NCI-H1092 treated with DMSO at 0.1 percent for 48 hours (cell line): ENCODE measurements at places on chromosomes 1 and 21.

DNA sequence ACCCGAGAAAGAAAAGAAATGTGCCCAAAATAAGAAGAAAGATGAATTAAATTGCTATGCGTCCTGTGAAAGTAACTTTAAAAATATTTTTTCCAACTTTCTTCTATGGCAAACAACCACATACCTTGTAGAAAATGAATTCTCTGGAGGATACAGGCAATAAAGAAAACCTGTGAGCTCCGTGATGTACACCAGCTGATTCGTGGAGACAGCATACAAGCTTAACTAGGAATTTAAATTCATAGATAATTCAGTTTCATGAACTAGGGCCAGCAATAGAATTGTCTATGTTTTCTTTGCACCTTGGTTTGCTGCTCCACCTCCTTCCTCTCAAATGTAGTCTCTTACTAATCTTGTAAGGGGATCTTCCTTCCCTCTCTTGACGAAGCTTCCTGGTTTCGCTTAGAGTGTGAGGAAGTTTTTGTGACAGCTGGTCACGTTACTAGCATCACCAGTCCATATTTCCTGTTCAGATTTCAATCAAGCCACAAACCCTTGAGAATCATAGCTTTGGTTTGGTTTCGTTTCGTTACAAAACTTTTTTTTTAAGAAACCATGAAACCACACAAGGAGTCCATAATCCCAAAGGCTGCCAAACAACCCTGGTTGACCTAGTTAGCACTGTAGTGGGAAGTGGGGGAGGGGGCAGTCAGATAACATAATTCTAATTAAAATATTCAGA, 35.8 kb downstream of the GREM2 start:
- DNase-seq = no peak

- DNase-seq = no peak
These were observed 20.9 kb downstream of the CD55 start for GRCh38 chr1:207342332-207342731.

DNA sequence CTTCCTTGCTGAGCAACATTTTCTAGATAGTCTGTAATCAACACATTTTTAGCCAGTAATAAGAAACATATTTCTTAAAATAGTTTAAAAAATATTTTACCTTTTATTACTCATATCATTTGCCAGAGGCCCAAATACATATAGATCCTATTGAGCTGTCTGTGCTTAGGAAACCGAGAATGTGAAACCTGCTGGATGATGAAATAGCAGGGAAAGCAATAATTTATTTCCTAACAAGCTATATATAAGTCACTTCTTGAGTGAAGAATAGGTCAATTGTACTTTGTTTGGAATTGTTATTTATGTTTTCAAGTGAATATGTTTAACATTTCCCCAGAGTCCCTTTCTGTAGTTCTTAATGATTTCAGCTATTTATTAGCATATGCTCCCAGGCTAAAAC, 339.9 kb upstream of the TMPRSS15 start:
- no peak for DNase-seq

DNA sequence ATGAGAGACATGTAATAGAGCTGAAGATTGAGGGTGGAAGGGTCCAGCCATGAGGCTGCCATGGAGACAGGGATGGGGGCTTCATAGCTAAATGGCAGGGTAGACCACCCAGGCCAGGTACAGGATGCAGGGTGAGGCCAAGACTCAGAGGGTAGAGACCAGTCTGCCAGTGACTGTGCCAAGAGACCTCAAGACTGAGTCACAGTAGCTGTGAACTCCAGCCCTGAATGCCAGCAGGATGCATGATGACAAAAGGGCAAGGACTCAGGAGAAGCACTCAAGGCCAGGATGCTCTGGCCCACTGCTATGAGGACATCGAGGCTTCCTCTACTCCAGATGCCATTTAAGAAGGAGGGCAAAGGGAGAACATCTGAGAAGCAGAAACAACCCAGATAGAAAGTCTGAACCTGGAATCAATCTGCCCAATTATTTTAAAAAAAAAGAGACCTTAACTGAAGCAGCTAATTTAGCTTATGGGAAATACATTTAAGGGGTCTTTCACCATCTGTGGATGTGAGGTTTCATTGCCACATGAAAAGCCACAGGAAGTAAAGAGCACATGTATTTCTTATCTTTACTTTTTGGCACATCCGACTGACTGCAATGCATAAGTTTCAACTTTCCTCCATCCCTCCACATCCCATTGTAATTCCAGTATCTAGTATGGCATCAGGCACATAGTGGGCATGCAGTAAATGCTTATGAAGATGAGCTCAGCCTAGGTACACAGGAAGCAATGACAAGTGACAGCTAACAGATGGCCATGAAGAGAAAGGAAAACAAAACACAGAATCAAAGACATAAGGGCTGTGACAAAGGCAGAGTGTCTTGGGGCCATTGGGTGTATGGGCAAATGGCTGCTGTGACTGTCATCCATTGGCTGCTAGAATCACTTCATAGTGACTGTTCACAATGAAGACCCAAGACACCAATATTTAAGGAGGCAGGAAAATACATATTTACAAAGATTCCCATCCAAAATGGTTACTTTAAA, 40.2 kb downstream of the SUSD4 start:
- DNase-seq = no peak

DNA sequence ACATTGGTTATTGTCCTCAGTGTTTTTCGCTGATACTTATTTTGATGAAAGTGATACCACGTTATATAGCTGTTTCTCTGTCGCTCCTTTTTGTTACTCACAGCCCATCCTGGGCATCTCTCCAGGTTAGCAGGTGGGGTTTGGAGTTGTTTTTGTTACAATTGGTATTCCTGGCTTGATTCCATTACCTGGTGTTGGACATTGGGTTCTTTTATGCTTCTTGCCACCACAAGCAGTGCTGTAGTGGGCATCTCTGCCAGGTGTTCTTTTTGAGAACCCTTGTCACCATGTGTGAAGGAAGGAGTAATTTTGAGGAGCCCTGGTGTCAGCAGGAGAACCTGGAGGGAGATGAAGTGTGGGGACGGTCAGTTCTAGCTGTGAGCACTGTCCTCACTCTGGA, 47.5 kb upstream of the PWP2 start:
- peak; percentile 89 for DNase-seq

DNA sequence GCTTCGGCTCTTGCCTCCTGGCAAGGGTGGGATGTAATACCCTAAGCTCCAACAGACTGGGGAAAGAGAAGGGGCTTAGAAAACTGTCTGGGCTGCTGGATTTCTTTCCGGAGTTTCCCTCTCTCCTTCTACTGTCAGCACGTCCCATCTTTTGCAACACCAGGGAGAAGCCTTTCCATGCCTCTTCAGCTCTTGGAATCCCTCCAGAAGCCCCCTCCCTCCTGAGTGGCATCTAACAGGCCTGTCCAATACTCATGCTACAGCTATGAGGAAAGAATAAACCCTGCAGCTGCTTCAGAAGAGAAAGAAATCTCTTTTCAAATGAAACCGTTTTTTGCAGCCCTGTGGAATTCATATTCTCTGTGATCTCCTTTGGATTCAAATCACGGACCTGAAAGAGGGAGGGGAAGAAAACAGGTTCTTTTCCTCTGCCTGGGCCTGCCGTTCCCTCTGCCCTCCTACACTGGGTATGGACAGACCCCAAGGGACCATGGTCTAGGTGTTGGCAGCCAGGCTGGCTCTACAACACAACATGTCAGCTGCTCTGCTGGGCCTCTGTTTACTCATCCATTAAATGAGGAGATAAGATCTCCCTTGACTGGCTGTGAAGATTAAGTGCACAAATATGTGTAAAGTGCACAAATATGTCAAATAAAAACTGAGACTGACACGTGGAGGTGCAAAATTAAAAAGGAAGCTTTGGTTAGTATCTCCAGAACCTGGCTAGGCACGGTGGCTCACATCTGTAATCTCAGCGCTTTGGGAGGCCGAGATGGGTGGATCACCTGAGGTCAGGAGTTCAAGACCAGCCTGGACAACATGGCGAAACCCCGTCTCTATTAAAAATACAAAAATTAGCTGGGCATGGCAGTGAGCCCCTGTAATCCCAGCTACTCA, 6.0 kb upstream of the CAPN2 start:
- peak; percentile 94 for DNase-seq

DNA sequence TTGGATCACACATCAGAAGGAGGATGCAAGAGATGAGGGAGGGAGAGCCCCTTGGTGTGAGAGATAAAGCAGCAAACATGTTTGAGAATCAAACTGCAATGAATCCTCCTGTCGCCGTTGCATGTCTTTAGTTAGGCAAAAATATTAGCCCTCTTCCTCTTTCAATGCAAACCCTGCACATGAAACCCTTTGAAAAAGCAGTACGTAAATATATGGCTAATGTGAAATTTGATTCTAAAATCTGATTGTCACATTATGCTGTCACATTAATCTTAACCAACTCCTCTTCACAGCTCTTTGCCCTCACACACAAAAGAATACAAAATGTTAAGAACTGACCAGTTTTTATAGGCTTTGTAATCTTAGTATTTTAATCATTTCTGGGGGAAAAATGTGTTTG, 63.4 kb downstream of the WDR64 start:
- DNase-seq = no peak

GRCh38 chr1:109357616-109358015, 40.1 kb downstream of the SORT1 start:
- peak; percentile 41 for DNase-seq

DNA sequence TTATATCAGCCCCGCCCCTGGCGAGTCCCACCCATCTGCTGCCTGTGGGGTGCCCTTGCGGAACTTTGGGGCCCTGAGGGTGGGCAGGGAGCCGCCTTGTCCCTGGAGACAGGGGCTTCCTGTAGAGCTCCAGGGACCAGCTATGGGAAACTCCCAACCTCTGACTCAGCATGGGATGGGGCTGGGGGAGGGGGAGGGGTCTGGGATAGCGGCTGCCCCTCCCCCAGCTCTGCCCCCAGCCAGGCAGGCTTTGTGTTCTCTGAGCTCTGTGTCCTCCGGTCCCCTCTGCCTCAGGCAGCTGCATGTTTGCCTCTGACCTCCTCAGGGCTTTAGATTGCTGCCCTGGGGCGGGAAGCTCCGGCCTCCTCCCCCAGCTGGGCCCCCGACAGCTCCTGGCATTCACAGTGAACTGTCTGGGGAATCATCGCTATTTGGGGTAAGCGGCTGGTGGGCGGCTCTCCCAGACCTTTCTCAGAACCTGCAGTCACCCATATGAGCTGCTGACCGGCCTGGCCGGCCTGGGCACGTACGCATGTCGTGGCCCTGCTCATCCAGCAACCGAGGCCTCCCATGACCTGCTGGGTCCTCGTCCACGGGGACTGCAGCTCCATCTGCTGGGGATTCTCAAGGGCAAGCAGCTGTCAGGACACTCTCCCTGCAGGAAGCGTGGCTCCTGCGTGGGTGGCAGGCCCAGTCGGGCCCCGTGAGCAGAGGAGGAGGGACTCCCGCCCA, 17.1 kb downstream of the ARHGEF16 start:
- DNase-seq = no peak

DNA sequence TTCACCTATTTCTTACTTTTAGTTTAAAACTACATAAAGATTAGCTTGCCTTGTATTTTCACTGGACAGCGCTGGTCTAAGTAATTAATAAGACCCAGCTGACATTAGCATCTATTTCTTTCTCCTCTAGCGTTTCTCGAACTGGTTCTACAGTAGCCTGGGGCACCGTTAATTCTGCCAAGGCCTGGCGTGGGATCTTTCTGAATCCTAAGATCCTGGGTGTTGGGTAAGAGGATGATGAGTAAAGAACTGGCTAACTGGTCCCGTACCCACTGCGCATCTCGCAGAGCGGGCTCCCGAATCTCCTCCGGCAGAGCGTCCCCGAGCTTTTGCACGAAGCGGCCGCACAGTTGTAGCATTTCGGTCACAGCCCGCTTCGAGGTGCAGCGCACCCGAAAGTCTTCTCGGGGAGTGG, 309 bp downstream of the NSL1 start:
- DNase-seq = peak; percentile 86

DNA sequence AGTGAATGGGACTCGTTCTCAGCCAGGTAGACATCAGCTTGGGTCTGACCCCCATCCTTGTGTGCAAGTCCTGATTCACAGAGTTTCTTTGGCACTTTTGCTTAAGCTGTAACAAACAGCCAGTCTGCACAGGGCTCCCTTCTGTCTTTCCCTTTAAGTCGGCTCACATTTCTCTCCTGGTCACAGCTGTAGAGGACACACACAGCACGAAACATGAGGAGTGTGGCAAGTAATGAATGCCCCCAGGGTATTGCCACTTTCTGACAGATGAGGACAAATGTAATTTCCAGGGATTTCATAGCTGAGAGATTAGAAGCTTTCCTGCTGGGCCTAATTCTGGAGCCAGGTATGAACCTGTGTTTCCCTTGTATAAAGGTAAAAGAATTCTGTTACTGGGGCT, 423.5 kb downstream of the KIF26B start:
- DNase-seq = no peak

DNA sequence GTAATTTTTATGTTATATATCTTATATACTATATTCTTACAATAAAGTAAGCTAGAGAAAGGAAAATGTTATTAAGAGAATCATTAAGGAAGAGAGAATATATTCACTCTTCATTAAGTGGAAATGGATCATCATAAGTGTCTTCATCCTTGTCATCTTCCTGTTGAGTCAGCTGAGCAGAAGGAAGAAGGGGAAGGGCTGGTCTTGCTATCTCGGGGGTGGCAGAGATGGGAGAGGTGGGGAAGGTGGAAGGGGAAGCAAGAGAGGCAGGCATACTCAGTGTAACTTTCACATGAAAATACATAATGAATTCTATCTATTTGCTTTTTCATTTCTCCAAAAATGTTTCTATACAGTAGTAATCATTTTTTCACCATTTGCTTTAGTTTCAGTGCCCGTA, 5.1 kb downstream of the DNASE2B start:
- no peak for DNase-seq

- DNase-seq = no peak
These were observed 42.2 kb upstream of the KANK4 start for GRCh38 chr1:62361431-62361830.

GRCh38 chr1:206883160-206883559, 14.1 kb upstream of the IL24 start:
- DNase-seq = no peak

DNA sequence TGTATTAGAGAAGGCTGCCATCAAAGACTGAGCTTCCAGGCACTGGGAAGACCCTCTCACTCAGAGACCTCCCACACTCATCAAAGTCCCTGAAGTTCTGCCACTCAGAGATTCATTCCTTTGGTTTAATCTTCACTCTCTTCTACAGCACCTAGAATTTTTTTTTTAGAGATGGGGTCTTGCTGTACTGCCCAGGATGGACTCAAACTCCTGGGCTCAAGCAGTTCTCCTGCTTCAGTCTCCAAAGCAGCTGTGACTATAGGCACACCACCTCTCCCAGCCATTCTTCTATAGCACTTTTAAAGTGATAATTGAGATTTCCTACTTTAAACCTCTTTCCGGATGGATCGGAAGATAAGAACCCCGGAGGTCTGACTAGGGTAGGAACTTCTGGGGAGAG, 3.7 kb upstream of the HP1BP3 start:
- no peak for DNase-seq
